ENCODE measurements at places on chromosomes 7 and 10.
A peak's percentile ranks its signal among the peaks of the same experiment; 100 is the strongest.

- DNase-seq, result no peak
These were observed 24.4 kb downstream of the MRPS33 start for GRCh38 chr7:140990193-140990962.

DNA sequence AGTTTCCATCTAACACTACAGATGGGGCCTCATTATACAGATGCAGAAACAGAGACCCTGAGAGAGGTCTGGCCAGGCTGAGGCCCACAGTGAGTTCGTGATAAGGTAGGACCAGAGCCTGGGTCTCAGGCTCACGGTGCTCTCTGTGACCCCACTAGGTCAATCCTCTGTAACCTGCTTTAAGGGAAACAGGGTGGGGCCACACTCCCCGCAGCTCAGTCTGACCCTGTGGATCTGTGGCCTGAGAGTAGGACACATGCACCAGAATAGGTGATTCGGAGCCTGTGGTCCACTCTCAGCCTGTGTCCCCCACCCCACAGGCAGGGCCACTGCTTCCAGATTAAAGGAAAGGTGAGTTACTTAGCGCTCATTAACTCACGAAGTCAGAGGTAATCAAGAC is 137.8 kb upstream of the FAM20C start:
- DNase-seq, result no peak

- DNase-seq, result peak; percentile 13
These were observed 600 bp upstream of the DBNL start for GRCh38 chr7:44043902-44044301.

- DNase-seq, result no peak
These were observed 47.2 kb downstream of the PAX2 start for GRCh38 chr10:100792574-100792973.

DNA sequence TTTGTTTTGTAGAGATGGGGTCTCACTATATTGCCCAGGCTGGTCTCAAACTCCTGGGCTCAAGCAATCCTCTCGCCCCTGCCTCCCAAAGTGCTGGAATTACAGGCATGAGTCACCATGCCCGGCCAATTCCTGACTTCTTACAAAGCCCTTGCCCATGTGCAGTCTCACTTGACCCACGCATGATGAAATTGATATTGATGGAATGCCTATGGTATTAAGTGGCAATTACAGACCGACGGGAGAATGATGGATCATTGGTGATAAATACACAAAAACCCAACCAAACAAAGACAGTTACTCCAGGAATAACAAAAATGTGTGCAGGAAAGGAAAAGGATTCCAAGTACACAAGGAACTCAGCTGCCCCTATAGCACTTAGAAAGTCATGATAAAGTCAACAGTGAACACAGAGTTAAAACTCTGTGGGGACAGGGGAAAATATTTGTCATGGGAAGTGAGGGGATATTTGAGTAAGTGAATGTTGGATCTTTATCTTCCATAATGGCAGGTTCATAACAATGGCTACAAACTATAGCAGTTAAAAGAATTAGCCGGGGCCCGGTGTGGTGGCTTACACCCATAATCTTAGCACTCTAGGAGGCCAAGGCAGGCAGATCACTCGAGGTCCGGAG is 21.6 kb downstream of the HIP1 start:
- DNase-seq, result no peak

DNA sequence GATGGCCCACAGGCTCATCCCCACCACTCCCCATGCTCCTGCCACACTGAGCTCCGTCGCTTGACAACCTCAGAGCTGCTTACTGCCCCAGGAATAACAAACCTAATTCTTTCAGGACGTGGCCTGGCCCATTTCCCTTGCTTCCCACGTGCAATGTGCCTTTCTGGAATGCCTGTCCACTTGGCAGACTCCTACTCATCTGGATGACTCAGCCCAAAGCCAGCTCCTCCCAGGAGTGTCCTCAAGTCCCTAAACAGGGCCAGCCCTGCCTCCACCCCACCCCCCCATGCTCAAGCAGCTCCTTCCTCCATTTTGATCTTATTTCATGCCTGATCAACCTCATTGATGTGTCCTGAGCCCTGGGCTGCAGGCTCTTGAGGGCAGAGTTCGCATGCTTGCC is 164.9 kb upstream of the RNF32 start:
- no peak for DNase-seq

DNA sequence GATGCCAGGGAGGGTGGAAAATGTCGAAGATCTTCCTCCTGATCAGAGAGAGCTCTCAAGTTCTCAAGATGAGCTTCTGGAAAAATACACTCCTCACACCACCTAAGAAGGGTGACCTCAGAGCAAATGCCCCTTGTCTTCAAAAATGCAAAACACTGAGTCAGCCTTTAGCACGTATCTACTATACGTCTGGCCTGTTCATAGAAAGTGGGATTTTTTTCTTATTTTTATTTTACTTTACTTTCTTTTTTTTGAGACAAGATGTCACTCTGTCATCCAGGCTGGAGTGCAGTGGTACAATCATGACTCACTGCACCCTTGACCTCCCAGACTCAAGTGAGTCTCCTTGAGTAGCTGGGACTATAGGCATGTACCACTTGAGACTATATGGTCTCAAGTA is 57.1 kb downstream of the AFAP1L2 start:
- no peak for DNase-seq

DNA sequence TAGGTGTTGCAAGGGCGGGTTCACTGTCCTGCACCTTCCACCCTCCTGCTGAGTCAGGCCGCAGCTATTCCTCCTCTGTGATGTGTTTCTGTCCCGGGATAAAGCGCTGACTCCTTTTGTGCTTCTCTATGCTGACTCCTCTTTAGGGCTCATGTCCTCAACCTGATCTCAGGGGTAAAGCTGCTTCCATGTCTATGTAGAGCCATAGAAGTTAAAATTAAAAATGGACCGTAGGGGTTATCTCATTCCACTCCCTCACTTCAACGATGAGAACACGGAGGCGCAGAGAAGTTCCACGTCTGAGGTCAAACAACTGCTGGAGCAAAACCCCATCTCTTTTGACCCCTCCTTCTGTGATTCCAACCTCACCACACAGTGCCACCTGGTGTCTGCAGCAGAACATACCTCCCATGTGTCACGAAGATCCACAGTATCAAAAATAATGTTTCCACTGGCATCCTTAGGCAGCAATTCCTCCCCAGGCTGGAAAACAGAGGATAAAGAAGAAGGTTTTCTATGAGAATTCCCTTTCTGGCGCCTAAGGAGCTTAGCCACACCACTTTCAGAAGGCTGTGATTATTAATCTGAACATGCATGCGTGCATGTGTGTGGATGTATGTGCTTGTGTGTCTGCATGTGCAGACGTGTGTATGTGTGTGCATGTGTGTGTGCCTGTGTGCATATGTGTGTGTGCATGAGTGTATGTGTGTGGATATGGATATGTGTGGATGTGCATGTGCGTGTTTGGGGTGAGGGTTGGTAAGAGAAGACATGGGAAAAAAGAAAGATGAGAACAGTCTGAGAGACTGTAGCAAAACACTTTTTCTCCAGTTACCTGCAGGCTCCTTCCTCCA is 81.2 kb upstream of the UCN3 start:
- DNase-seq, result peak; percentile 56

GRCh38 chr10:128775743-128776142 is 649.5 kb upstream of the MKI67 start:
- no peak for DNase-seq

DNA sequence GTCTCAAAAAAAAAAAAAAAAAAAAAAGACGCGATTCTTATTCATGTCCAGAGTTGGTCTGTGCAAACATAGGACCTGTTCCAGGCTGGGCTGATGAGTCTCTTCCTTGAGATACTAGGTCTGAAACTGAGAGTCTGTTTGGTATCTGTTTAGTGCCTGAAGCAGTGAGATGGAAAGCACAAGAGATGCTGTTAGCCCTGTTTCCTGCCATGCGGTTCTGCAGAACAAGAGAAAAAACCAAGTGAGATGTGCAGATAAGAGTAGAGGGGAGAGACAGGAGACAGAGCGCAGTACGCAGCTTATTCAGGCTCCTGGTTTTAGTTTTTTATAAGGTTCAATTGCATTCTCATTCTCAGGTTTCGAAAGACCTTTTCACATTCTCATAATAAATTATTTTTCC is 85.8 kb upstream of the PRKCQ start:
- DNase-seq, result peak; percentile 31

DNA sequence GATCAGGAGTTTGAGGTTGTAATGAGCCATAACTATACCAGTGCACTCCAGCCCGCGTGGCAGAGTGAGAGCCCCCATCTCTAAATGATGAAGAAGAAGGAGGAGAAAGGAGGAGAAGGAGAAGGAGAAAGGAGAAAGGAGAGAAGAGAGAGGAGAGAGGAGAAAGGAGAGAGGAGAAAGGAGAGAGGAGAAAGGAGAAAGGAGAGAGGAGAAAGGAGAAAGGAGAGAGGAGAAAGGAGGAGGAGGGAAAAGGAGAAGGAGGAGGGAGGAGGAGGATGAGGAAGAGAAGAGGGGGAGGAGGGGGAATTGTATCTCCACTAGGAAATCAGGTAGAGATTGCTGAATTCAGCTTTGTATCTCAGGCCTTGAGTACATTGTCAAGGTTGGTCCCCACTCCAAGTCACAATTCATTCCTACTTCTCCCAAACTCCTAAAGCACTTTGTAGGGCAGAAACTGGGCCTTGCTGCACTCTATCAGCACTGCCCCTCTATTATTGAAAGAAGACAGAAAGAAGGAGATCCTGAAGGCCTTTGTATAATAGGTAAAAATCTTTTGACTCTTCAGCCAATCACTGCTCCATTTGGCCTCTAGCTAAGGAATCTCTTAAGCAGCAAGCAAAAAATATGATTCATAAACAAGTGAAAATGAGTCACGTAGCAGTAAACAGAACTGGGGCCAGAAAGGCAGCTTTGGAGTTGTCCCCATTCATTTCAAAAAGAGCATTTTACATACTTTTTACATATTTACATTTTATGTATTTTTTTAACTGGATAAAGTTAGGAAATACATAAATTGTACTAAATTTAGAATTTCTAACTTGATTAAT is 178.0 kb downstream of the IMMP2L start:
- no peak for DNase-seq

DNA sequence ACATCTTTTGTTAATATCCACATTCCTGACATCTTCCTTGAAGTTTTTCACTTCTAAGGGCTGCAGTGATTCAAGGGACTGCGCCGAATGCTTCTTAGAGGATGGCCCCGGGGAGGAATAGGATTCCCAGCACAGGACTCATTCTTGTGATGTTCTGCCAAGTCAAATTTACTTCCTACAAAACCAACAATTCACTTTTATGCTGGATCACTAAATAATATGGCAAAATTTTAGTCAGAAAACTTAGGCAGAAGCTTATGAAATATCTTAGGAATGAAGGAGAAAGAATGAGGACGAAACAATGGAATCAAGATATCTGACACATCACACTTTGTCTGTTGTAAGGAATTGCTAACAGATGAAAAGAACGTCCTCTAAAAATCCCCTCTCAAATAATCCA is 151.5 kb downstream of the JAZF1 start:
- no peak for DNase-seq

DNA sequence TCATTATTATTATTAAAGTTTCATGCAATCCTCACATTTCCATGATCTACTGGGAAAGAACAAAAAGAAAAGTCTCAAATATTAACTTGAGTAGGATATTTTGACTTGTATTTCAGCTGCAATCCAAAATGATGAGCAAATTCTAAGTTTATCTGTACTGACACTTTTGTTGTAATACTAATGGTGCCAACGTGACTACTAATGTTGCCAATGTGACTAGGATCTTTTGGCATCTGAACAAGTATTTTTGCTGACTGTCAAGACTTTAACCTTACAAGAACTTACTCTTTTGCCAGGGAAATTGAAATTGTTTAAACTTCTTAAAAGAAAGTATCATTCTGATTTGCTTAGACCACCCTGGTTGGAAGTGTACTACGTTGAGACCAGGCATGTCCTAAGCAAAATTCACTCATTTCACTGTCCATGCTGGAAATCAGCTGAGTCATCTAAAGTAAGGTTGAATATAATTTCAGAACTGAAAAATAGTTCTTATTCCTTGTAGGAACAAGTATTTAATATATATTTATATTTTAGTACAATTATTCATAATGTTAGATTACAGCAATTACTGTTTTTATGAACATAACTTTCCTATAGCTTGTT is 78.5 kb upstream of the LYZL1 start:
- DNase-seq, result no peak

- no peak for DNase-seq
These were observed 337.5 kb upstream of the KCND2 start for GRCh38 chr7:119935418-119936025.

- DNase-seq, result no peak
These were observed 472.1 kb upstream of the IGFBP3 start for GRCh38 chr7:46393142-46393541.

- DNase-seq, result peak; percentile 26
These were observed 30.7 kb upstream of the EPC1 start for GRCh38 chr10:32377458-32378259.

GRCh38 chr7:22153432-22154142 is 203.4 kb downstream of the RAPGEF5 start:
- no peak for DNase-seq

GRCh38 chr10:43958964-43959363 is 310.3 kb upstream of the ZNF32 start:
- no peak for DNase-seq

DNA sequence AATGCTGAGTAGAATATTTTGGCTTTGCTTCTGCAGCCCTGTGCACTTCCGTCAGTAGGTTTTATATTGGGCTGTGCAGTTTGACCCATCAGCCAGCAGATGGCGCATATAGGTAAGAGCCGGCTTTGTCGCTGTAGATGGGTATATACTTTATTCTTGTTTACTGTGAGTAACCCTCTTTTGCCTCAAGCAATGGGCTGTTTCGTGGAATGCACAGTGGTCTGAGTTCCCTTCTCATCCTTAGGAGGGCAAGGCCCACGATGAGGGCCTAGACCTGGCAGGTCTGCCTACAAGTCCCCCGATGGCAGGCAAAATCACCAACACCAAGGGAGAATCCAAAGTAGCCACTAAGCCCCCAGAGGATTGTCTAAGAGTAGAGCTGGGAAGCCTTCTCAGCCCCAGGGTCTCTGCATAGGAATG is 1002.9 kb upstream of the KCND2 start:
- no peak for DNase-seq

DNA sequence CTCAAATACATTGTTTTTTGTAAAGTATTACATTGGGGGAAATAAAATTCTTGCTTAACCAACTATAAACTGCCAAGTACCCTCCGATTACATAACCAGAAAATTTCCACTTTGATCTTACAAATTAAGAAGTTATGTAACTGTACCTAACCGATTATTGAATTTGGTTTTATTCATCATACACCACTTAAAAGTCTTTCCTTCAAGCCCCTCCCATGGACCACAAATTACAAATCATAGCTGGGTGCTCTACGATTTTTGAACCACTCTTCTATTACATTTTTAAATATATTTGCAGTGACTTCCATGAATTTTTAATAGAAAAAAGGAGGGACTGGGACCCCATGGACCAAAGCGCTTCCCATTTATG is 630 bp downstream of the ZNF680 start:
- DNase-seq, result peak; percentile 13

Data from GF-D8 (cell line).